Spinal cord (tissue), 10 donors: ENCODE measurements at places on chromosomes 4 and X.

DNA sequence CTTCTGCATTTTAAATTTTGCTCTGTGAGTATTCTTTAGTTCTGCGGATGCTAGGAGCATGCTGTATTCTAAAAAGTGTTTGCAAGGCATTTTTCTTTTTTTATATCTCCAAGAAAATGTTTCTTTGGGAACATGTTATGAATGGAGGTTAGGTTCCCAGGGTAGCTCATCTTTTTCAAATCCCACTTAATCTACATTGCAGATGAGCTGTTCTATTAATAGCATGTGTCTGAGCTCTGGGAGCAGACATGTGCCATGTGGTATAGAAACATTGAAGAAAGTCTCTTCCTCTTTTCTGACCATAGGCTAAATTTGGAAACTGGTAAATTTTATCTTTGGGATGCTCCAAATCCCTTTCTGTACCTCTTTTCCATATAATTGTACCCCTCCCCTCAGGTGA, 23.2 kb downstream of the DIAPH2 start:
- no peak for DNase-seq

- DNase-seq, result no peak
These were observed 53.8 kb downstream of the CPLX1 start for GRCh38 chr4:772118-772517.

DNA sequence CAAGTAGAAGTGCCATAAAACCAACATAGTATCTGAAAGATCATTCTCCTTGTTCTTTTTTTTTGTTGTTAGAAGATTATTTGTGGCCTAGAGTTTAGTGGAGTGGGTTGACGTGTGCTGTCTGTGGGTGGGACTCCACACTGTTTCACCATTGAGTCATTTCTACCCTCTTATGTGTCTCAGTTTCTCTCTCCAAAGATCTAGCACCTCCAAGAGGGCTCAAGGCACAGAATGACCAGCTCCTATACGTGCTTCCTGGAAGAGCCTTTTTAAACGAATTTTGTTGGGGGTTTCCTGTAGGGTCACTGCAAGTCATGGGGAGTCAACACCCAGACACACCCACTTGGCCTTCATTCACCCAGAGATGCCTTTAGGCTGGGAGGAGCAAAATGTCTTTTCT, 150.1 kb downstream of the KLF8 start:
- DNase-seq, result no peak

DNA sequence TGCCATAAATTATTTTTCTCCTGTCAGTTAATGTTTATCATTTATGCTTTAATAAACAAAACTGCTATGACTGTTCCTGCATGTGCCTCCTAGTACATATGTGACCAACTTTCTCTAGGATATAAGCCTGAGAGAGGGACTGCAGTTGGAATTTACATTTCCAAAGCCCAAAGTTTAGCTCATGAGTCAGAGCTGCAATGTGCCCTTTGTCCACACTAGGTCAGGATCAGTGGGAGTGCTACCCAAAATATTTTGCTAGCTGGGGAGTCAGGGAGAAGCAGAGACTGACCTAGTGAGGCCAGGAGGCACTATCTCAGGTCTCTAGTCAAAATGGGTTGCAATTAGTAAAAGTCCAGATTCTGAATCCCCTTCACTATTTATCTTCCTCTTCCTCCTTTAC, 92.7 kb downstream of the AR start:
- no peak for DNase-seq

DNA sequence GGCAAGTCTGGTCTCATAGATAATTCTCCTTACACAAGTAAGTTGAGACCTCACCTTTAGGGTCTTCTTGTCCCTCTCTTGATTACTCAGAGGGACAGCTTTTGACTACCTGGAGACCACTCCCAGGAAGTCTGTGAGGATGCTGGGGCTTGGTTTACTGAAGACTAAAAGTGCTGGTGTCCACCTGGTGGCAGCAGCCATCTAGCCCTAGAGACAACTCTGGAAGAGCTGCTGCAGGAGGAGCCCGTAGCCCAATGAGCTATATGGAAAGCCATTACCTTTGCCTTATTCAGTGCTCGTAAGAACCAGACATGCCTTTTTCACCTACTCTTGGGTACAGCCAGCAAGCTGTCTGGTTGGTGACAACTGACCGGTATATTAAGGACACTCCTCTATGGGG, 7.3 kb downstream of the FGFBP2 start:
- no peak for DNase-seq

- DNase-seq, result no peak
These were observed 353.4 kb downstream of the SPRY1 start for GRCh38 chr4:123750044-123750443.

DNA sequence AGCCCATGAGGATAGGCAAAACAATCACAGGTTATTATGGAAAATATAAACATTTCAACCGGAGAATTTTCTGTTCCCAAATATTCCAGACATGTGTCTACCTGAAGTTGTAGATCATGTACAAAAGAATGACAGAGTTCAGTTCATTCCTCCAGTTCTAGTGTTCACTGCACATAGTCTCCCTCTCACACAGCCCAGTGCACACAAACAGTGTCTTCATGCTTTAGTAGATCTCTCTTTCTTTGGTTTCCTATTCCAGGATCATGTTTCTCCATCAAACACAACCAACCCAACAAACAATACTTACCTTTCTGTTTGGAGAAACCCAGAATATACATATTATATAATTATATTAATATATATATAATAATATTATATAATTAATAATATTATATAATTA, 671.9 kb downstream of the TRIML1 start:
- no peak for DNase-seq

DNA sequence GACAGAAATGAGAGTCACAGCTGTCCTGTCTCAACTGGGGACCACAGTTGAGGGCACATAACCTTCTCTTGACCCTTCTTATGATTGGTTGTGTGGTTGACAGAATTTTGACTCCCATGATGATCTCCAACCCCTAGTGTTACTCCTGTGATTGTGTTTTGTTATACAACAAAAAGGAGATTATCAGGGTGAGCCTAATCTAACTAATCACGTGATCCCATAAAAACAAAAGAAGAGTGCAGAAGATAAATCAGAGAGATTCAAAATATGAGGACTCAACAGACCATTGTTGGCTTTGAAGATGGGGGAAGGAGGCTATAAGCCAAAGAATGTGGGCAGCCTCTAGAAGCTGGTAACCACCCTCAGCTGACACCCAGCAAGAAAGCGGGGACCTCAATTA, 72.7 kb downstream of the GUCY2F start:
- no peak for DNase-seq

DNA sequence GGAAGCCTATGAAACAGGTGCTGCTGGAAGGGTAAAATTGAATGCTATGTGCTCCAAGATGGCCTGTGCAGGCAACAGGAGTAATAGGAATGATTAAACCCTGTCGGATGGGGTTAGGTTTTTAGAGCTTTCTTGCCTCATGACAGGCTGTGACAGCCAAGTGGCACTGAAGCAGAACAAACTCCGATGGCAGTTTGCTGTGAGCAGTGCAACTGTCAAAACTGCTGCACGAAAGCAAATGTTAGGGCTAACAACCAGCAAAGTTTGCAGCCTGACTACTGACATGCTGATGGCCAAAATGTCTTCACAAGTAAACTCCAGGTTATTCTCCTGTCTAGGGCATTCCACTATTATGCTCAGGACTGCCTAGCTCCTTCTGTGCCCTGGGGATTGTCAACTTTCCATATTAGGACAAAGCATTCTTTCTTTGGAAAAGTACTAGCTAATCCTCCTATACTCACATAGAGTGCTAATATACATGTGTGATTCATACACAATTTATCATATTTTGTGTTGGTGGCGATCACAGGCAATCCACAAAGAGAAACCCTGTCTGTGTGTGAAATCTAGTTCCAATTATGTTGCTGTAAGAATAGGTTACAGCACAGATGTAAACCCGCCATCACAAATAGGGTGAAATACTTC, 486.6 kb upstream of the TENM3 start:
- no peak for DNase-seq

GRCh38 chrX:150542846-150543229, 25.6 kb upstream of the MTM1 start:
- DNase-seq, result no peak

DNA sequence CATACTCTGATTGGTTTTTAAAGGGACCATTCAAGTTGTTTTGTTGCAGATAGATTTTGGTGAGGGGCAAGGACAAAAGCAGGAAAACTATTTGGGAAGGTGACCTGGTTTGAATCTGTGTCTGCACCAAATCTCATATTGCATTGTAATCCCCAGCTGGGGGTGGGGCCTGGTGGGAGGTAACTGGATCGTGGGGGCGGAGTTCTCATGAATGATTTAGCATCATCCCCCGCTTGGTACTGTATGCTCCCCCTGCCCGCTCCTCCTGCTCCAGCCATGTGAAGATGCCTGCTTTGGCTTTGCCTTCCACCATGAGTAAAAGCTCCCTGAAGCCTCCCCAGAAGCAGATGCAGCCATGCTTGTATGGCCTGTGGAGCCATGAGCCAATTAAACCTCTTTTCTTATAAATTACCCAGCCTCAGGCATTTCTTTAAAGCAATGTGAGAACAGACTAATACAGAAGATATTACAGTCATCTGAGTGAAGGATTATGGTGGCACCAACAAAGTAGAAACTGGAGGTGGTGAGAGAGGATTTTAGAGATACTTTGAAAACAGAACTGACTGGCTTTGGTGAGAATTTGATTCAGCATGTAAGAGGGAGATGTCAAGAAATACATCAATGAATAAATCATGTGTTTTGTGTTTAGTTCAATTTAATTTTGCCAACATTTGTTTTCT, 14.4 kb downstream of the IL21 start:
- no peak for DNase-seq

- no peak for DNase-seq
These were observed 90.4 kb downstream of the SLC16A2 start for GRCh38 chrX:74511704-74512103.

DNA sequence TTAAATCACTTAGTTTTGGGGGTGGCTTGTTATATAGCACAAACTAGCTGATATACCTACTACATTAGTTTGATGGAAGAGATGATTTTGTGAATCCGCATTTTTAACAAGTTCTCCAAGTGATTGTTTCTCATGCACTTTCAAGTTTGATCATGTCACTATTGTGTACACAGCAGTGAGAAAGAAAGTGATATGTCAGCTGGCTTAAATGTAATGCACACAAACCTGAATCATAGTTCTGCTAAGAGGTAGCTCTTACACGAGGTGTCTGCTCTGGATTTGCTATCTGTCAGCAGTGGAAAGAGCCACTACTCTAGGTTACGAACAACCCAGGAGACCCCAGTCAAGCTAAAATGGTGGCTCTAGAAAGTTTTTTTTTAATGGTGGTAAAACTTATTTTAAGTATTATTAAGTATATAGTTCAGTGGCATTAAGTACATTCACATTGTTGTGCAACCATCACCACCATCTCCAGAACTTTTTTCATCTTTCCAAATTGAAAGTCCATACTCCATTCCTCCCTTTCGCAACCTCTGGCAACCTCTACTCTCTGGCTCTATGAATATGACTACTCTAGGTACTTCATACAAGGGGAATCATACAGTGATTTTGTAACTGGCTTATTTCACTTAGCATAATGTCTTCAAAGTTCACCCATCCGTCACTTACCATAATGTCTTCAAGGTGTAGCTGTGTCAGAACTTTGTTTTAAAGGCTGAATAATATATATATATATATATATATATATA, 147.3 kb downstream of the HS6ST2 start:
- DNase-seq, result no peak

- no peak for DNase-seq
These were observed 73.8 kb downstream of the FBXW7 start for GRCh38 chr4:152462047-152462446.
